ENCODE measurements at places on chromosomes 2 and 18.

- DNase-seq, result no peak
Observed at GRCh38 chr2:118186858-118187254, 98.6 kb downstream of the INSIG2 start.

DNA sequence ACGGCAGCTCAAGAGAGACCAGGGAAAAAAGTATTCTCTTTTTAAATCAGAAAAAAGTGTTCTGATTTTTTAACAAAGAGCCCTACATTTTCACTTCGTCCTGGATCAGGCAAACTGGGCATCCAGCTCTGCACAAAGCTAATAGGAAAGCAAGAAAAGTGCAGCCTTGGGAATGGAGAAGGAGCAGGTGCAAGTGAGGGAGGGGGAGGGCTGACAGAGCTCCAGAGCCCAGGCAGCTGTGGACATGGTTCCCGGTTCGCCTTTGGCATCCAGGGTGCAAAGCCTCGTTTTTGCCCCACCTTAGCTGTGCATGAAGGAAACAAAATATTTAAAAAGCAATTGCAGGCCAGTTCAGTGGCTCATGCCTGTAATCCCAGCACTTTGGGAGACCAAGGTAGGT is 82.2 kb downstream of the FAM124B start:
- DNase-seq, result no peak

- no peak for DNase-seq
Observed at GRCh38 chr2:76498360-76498759, 787.6 kb upstream of the GCFC2 start.

DNA sequence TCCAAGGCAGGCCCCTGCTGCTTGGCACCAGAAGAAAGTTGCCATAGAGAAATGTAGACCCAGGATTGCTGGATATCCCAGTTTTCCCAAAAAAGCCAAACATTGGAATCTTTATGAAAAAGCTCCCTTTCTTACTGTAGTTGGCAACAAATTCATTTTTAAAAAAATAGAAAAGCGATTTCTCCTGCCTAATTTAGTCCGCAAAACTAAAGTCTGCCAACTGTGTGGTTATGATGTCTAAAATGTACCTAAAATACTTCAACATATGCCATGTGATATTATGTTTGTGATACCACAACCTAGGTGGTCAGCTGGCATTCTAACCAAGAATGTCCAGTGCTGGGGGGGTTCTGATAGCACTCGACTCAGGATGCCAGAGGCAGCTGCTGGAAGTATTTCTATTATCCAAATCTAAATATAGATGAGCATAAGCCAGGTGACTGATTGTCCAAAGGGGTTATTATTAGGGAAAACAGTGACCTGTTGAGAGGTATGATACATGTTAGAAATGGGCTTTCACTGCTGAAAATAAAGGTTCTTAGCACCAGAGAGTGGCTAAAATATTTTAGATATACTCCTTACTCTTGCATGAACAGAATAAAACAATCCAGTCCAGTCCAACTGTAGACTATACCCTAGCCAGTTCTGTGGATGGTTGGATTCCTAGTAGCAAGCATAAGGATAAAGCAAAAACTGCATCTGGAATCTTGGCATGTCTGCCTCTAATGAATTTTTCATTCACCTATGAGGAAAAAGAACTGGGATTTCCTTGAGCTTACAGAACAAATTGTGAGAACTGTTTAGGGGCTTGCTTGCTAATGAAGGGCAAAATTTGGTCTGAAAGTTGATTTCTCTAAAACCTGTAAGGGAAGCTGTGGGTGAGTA is 101.7 kb downstream of the STK39 start:
- DNase-seq, result no peak

- no peak for DNase-seq
Observed at GRCh38 chr2:127953128-127953718, 67.5 kb upstream of the AMMECR1L start.
